Stimulated activated naive CD4-positive, alpha-beta T cell treated with Interleukin-2 at 50 U/mL for 16 hours (primary cell): ENCODE measurements at places on chromosomes 16 and 17.

DNA sequence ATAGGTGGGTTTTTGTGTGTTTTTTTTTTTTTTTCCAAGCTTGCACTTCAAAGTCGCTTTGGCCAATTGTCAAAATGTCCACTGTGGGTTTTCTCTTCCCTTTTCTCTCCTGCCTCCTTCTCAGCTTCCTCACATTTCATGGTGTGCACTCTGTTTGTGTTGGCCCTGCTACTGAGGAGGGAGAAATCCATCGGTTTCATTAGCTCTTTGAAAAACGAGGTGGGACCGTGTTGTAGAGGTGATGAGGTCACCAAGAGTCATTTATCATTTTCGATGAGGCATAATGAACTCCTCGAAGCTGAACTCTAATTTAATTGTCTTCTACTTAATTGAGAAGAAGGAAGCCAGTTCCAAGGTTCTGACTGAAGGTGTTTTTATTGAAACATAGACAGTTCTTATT, 174.4 kb upstream of the TOX3 start:
- DNase-seq: no peak

DNA sequence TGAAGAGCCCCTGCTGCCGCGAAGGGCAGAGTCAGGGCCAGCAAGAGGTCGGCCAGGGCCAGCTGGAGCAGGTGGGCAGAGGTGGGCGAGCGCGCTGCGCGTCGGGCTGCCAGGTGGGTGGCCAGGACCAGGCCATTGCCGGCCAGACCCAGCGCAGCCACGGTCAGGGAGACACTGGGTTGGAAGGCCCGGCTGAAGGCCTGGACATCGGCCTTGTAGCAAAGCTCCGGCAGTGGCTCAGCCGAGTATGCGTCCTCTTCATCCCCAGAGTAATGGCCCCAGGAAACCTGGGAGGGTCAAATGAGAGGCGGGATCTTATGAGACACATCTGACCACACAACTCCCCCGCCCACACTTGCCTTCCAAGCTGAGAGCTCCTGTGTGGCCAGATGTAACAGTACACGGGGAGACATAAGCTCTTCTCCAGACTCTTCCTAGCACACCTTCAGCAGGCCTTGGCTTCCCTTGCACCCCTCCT, 1.3 kb downstream of the CCR10 start:
- DNase-seq: no peak

DNA sequence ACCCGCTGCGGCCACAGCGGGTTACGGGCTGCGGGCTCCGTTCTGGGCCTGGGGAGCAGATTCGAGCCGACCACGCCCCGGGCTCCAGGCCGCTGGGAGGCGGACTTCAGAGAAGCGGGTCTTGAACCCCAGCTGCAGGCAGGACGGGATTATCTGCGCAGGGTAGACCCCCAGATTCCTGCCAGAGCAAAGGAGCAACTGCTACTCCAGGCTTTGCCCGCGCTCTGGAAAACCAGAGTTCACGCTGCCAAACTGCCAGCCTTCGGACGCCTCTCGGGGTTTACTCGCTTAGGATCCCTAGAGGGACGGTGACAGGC, 301 bp upstream of the ULK2 start:
- no peak for DNase-seq

- DNase-seq: no peak
Measured at GRCh38 chr17:58245428-58246103, 7.2 kb downstream of the LPO start.

GRCh38 chr17:77061669-77062068, 79.1 kb upstream of the SEC14L1 start:
- no peak for DNase-seq

DNA sequence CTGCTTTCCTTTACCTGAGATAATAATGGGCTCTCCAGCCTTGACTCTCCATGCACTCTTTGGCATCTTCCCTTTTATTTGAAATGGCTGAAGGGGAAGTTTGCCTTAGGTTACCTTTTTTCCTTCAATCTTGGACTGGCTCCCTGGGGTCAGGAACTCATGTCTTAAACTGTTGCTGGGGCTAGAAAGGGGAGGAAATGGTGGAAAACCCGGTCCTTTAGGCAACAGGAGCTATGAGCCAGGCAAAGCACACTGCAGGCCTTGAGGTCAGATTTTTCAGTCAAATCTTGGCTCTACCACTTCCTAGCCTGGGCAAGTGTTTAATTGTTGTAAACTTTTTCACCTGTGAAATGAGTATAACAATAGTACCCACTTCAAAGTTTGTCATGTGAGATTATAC, 30.2 kb downstream of the MINK1 start:
- no peak for DNase-seq

- no peak for DNase-seq
Measured at GRCh38 chr17:76528156-76528527, 9.4 kb downstream of the CYGB start.

- no peak for DNase-seq
Measured at GRCh38 chr16:50198802-50199403, 45.8 kb downstream of the TENT4B start.

DNA sequence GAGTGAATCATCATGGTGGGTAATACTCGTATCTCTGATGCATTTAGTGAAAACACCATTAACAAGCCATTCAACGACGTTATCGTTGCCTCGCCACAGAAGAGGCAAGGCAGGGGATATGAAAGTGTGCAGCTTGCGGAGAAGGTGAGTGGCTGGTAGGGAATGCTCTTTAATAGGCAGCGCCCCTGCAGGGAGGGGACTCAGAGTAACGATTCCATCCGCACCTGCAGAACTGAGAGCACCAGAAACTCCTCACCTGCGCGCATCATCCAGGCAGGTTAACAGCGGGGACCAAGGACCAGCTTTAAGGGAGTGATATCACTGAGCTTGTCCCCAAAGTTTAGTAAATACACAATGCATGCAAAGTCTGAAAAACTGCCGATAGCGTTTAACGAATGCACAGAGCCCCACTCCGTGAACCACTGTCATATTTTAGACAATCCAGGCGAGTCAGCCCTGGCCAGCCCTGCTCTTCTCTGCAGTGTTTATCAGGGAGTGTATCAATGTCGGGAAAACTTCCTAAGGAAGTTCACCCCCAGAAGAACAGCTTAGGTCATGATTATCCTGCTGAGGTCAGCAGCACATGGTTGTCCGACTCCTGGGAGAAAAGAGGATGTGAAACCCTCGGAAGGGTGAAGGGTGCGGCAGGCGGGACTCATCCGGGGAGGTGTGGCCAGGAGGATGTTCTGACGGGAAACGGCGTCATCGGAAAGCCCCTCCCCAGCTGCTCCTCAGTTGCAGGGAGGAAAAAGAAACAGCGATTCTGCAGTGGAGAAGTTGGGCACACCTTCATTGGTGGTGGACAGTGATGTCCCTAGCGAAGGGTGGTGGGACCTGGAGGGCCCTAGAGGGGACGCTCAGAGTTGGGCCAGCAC, 68.5 kb upstream of the DNAH17 start:
- peak; percentile 46 for DNase-seq
